HFF-Myc (cell line): ENCODE measurements at places on chromosomes 7 and 10.

GRCh38 chr10:91311601-91312381 is 91.3 kb downstream of the PCGF5 start:
- DNase-seq, result peak; percentile 64

DNA sequence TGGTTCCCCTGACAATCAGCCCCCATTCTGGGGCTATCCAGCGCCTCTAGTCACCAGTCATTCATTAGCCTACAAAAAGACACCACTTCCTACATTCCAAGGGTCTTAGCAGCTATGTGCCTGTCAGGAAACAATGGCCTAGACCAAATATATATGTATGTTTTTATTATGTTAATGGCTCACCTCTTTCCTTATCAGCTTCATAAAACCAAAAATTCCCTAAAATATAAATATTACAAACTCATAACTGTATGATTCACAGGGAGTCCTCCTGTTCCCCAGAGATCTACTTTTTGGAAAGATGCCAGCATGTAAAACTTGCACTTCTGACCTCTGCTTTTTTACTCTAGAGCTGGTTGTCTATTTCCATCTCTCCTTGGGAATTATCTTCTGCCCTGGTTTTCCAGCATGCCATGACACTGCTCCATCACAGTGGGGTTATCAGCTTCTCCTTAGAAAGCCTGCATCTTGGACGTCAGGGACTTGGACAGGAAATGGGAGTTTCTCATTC is 79.2 kb downstream of the ABCA13 start:
- DNase-seq, result no peak

DNA sequence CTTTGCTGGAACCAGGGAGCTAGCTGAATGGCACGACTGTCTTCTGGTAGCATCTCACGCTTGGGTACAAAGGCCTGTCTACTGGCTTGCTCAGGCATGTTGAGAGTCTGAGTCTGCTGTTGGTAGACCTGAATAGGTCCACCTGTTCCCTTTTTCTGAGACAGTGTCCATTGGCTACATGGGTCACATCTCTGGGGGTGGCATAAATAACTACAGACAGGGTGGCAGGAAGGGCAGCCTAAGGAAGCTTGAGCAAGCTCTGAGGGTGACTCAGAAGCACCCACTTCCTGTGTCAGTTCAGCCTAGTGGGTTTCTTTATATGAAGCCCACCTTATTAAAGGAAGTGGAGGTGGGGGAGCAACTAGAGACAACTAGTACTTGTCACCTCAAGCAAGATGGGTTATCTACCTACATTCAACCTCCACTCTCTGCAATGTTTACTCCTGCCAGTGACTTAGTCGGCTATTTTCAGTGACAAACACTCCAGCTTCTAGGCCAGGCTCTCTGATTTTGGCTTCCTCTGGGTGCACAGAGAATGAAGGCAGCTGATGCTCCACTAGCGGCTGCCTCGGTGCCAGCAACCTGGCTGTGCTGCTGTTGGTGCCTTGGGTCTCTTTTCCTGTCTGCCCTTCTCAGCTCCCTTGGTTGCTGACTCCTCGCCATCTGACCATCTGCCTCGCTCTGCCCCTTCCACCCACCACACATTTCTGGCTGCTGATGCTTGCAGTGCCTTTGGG is 5.7 kb upstream of the ZYX start:
- DNase-seq, result no peak

DNA sequence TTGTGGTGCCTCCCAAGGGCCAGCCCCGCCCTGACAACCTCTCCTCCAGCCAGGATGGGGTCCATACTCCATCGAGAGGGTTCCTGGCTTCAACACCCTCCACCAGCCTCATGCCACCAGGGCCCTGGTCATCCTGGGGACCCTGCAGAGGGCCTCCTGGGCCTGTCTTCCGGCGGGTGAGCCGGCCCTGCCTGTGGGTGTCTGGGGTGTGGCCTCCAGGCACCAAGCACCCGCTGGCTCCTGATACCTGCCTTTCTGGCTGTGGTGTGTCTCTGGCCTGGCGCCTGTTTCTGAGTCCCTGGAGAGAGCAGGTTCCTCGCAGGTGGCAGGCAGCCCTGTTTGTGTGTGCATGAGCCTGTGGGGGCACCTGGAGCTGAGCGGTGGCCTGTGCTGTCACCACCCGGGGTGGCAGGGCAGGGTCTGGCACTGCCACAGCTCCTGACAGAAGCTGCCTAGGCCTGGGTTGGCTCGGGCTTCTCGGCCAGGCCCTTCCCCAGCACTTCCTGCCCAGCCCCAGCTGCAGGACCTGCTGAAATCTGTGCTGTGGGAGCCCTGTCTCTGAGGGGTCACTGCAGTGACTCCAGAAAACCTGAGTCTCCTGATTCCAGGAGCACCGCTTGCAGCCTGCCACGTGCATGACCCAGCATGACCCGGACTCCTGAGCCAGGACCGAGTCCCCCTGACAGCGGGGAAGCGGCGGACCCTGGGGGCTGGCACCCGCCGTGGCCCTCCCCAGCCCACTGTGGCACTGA is 18.4 kb downstream of the ADAM8 start:
- DNase-seq, result no peak

DNA sequence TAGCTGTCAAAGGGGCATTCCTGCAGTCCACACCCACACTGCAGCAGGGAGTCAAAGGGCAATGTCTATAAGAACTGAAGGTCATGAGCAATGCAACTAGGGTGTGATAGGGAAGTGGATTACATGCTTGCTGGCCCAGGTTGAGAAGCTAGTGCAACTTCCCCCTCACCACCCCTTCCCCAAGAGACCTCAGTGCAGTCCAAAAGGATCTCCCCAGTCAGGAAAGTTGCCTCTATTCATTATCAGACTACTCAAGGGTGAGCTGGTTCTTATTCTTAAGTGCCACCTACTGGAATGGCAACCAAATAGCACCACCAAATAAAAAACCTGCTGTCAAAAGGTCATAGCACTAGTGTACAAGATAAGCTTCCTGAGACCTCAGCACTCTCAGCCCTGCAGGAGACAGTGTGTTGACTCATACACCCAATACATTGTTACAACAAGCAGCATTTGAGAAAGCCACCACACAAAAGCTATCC is 28.2 kb downstream of the MTERF1 start:
- DNase-seq, result no peak

- no peak for DNase-seq
These were observed 13.7 kb downstream of the MYL10 start for GRCh38 chr7:101615446-101615845.

DNA sequence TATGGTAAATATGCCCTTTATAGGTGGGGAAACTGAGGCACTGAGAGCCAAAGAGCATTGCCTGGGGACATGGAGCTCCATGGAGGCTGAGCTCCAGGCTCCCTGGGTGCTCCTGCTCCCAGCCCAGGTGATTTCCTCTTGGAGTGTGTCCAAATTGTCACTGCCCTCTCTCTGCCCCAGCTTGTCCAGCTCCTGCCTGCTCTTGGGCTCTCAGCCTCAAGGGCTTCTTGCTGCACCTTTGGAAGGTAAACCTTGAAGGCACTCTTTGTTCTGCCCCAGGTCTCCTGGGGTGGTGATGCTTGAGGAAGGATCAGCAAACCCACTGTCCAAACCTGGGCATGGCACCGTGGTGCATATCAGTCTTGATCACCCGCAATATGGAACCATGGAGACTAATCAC is 166.1 kb downstream of the RPS24 start:
- no peak for DNase-seq

DNA sequence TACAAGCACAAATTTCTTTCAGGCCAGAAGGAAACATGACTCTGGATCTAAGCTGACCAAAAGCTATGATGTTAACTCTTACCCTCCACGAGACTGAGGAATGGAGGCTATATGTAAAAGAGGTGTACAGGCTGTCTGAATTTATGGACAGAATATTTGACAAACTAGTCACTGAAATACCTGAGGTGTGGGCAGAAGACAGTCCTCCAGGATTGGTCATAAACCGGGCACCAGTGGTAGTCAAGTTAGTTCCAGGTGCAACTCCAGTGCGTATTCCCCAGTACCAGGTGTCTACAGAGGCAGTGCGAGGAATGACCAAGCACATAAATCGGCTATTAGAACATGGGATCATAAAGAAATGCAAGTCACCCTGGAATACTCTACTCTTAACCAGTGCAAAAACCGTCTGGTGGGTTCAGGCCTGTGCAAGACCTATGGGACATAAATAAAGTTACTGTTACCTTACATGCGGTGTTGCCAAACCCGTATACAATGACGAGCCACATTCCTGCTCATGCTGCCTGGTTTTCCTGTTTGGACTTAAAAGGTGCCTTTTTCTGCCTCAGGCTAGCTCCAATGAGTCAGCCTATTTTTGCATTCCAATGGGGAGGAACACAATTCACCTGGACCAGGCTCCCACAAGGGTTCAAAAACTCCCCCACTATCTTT is 6.7 kb upstream of the CYREN start:
- no peak for DNase-seq
